ENCODE measurements at places on chromosomes 7 and 10. TPM values are rescaled to one million over a fixed set of nuclear protein-coding genes. Genes with fewer than 3 reads are reported as not detected.

GRCh38 chr10:91493313-91493712 is 83.2 kb downstream of the HECTD2 start:
- no peak for DNase-seq

GRCh38 chr7:150648353-150649079 is 16.3 kb upstream of the GIMAP6 start:
- DNase-seq, result no peak

DNA sequence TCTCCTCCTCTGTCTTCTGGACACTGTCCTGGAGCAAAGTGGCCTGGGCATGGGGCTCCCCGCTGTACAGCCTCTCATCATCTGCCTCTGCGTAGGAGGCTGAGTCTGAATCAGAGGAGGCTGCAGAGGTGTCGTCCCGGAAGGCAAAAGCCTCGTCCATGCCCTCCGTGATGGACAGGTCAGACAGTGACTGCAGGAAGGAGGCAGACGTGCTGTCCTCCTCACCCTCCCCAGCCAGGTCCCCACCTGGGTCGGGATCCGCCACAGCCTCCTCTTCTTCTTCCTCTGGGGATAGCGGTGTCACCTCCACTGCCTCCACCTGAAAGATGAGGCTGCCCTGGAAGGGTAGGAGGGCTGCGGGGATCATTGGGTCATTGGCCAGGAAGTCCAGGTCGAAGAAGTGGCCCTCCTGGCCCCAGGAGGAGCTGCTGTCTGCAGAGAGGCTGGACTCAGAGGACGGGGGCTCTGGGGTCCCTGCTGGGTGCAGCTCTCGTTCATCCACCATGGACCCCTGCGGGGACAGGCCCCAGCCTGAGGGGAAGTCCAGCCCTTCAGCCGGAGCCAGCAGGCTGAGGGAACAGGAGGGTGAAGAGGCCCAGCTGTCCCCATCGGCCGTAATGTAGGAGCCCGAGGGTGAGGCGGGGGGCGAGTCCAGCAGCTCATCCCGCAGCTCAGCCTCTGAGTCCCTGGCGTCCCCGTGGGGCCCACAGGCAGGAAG is 3.7 kb downstream of the NACAD start:
- DNase-seq, result no peak

AZGP1 gene
- not detected for total RNA-seq

INMT gene
- not detected for total RNA-seq

Data from activated T-helper 2 cell treated with anti-CD3 and anti-CD28 coated beads, Interferon-gamma antibody, Interleukin-2, Interleukin-4, amounts not matched to agents 10 μg/mL and 5 μg/mL and 100 μg/mL, durations not matched to agents 14 hours and 24 hours and 36 hours (primary cell).